ENCODE measurements at places on chromosomes 2 and 18.

- no peak for DNase-seq
Measured at GRCh38 chr18:34493099-34493544, 217.0 kb upstream of the DTNA start.

DNA sequence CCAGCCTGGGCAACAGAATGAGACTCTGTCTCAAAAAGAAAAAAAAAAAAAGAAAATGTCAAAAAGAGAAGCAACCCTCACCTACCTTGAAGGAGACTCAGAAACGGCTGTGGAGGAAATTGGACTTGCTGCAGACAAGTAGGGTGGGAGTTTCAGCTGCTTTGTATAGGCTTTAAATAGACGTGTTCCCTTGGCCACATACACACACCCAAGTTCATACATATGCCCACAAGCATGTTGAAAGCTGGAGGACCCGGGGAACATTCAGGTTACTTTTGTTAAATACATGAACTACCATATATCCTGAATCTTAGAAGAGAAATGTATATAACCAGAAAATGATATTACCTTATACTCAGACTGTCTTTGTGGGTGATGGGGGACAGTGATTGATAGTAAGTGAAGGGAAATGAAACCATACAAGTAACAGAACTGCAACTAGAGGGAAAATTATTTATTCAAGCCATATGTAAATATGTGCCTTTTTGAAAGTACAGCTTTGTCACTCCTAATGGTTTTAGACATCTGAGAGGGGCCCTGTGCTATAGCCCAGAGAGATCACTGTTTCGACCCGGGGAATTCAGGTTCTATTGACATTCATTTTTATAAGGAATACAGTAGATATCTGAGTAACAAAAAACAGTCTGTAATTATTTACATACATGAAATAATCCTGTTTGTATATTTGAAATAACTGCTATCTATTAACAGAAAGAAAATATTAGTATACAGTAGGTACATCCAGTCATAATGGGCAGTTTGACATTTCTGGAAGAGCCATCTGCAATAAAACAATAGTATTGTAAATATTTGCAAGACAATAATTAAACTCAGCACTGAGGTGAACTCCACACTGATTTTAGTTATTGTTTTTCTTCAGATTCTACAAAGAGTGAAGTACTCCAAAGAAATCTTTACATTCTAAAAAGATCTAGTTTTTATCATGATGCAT, 48.0 kb upstream of the TGIF1 start:
- DNase-seq: no peak

DNA sequence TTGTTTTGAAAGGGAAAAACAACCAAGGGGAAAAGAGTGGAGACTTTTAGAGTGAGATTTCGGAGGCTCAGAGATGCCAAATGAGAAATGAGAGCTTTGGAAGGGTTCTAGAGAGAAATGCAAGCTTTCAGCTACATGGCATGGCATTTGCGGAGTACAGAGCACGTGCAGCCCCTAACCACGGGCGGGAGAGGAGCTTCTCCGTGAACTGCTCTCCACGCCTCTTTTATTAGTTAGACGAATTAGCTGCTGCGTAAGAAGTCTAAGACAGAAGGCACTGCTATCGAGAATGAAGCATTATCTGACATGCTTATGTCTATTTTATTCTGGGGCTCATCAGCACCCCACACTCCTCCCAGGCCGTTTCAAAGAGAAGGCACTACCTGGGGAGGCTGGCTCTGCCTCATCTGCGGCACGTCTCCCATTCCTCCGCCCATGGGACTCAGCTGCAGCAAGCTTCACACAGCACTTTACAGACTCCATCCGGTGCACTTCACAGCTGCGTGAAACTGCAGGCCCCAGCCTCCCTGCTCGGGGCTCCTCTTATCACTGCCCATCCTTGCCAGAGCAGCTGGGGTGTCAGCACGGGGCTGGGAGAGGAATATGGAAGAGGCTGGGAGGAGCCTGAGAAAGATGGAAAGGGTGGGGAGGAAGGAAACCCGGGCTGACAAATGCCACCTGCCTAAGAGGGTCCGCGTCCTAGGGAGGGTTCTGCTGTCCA, 207.3 kb upstream of the APCDD1 start:
- no peak for DNase-seq

- peak; percentile 30 for DNase-seq
Measured at GRCh38 chr2:54559593-54560145, 103.5 kb downstream of the SPTBN1 start.

DNA sequence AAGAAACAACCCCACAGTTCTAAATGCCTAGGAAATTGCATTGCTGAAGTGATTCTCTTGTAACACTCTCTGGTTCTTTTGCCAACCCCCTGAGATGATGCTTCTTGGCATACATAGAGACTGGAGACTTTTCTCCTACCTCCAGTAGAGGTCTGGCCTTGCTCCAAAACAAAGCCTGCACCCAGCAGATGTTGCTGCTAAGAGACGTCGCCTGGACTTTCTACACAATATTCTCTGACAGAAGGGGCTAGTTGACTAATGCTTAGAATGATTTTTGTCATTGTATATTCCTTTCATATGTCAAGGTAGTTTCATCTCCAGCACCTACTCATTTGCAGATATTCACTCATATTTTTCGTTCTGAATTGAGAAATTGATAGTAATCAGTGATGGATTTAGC, 24.6 kb downstream of the SOWAHC start:
- DNase-seq: no peak

- no peak for DNase-seq
Measured at GRCh38 chr2:234399451-234400246, 97.2 kb downstream of the ARL4C start.

- DNase-seq: no peak
Measured at GRCh38 chr2:190572246-190572645, 37.7 kb upstream of the NEMP2 start.

- DNase-seq: peak; percentile 53
Measured at GRCh38 chr2:1817256-1818051, 73.1 kb upstream of the PXDN start.

DNA sequence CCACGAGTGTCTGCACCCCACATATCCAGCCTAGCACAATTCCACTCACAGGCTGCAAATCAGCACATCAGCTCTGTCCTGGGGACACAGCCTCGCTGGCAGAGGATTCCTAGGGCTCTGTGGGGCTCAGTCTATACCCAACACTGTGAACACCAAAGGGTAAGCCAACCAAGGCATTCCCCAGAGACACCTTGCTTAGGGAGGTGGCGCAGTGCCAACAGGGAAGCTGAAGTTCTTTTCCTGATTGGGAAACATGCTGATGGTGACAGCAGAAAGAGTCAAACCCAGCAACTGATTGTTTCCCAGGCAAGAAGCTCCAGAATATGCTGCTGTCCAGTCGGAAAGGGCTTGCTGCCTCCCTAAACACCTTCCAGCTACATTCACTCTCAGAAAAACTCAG, 55.8 kb downstream of the TTC32 start:
- DNase-seq: no peak

DNA sequence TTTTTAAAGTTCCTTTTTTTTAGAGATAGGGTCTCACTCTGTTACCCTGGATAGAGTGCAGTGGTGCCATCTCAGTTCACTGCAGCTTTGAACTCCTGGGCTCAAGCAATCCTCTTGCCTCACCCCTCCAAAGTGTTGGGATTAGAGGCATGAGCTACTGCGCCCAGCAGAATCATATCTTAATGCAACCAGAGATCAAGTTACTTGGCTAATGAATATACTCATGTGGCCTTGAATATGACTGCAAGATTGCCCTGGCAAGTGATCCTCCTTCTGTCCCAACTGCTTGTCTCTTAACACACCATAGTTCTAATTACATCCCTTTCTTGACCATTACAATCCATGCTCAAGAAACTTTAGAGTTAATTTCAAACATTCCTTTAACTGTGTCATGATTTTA, 133.5 kb downstream of the SRBD1 start:
- DNase-seq: no peak

GRCh38 chr2:133422931-133423351, 145.3 kb downstream of the NCKAP5 start:
- no peak for DNase-seq

- DNase-seq: no peak
Measured at GRCh38 chr2:120180066-120180465, 43.1 kb downstream of the TMEM185B start.

DNA sequence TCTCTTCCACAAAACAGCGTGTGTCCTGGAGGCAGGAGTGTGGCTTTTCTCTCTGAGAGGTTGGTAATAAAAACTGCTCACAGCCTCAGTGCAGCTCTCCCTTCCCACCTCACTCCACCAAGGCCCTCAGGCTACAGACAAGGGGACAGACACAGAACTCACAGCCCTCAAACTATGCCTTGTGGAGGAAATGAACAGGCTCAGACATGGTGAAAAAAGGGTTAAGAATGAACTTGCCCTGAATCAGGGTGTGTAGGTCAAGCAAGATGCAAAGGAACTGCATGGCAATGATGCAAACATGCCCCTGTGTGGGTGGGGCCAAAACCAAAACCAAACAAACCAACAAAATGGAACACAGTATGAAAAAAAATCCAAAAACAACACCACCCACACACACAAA, 125.8 kb downstream of the GALNT14 start:
- DNase-seq: no peak

DNA sequence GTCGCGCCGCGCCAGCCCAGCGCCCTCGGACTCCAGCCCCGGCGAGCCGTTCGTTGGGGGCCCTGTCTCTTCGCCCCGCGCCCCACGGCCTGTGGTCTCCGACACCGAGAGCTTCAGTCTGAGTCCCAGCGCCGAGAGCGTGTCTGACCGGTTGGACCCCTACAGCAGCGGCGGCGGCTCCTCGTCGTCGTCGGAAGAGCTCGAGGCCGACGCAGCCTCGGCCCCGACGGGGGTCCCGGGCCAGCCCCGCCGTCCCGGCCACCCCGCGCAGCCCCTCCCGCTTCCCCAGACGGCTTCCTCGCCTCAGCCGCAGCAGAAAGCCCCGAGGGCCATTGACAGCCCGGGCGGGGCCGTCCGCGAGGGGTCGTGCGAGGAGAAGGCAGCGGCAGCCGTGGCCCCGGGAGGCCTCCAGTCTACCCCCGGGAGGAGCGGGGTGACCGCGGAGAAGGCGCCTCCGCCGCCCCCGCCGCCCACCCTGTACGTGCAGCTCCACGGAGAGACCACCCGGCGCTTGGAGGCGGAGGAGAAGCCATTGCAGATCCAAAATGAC, 1.4 kb downstream of the PHLPP1 start:
- DNase-seq: peak; percentile 58

GRCh38 chr2:239231231-239232194, 169.3 kb downstream of the HDAC4 start:
- no peak for DNase-seq

DNA sequence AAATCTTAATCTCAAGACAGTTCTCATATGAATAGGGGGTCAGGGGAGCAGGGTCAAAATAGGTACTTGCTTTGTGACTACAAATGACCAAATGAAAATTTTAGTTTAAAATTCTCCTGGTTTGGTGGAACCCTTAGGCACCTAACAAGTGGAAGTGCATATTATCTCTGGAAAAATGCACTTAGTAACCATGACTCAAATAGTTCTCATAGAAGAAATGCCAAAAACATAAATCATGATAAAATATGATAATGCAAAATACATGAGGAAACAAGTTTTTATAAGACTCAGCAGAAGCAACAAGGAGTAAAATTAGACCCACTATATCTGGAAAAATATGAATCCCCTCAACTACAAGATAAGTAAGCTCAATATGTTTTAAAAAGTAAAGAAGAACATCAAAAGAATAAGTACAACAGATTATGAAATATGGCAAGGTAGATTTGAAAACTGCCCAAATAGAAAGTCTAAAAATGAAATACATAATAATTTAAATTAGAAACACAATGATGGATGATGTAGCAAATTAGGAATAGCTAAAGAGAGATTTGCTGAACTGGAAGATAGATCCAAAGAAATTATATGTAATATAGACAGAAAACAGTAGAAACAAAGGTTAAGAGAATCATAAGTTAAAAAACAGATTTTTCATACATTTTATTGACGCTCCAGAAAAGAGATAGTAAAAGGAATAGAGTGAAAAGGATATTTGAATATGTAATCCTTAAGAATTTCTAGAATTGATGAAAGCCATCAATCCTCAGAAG, 308.3 kb downstream of the SETBP1 start:
- no peak for DNase-seq

GRCh38 chr2:231691251-231691772, 17.0 kb upstream of the PTMA start:
- no peak for DNase-seq

DNA sequence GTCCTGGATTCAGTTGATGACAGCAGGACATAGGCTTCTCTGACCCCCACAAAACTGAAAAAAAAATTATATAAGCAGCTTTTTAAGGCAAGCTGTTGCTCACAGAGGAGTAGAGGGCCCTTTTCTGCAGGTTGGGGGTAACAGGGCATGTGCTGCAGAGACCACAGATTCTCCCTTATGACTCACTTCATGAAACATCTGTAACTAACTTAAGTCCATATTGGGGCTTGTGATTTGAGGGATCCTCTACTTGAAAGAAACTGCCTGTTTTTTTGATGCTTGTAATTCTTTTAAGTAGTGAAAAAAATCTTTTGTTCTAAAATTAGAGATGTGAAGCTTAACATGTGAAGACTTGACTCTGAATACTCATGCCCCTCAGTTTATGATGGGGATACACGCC, 33.4 kb downstream of the XRCC5 start:
- no peak for DNase-seq

- DNase-seq: peak; percentile 18
Measured at GRCh38 chr2:204108781-204109295, 172.3 kb downstream of the ICOS start.

DNA sequence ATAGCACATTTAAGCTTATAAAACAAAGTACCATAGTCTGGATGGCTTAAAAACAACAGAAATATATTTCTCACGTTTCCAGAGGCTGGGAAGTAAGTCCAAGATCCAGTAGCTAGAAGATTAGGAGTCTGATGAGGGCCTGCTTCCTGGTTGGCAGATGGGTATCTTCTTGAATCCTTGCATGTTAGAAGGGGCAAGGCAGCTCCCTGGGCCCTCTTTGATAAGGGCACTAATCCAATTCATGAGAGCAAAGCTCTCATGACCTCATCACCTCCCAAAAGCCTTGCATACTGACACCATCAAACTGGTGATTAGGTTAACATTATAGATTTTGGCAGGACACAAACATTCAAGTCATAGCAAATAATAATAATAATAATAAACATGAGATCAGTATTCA, 146.4 kb downstream of the CCDC102B start:
- DNase-seq: no peak

DNA sequence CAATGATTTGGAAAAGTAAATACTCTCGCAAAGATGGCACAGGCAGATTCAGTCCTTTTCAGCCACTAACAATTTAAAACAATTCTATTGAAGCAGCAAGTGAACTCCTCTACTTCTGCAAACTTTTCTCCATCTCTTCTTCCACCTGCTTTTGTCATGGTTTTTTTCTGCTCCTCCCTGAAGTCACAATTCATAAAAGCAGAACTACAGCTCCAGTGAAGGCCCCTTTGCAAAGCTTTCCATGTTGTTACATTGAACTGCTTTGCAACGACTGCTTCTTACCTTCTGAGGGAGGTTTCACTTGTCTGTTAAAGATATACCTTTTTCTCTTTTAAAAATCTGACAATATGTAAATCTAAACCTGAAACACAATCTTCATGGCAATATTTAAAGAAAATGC, 3.7 kb upstream of the SERTAD2 start:
- DNase-seq: no peak

- no peak for DNase-seq
Measured at GRCh38 chr2:16494836-16495508, 170.7 kb downstream of the CYRIA start.

Data from CD4-positive, alpha-beta T cell treated with Interleukin-12 subunit alpha and Interleukin-12 subunit beta, for 1 hour (primary cell).